ENCODE measurements at places on chromosomes 11 and 22.

GRCh38 chr22:44901301-44901700 is 108.5 kb downstream of the PHF21B start:
- DNase-seq: no peak

DNA sequence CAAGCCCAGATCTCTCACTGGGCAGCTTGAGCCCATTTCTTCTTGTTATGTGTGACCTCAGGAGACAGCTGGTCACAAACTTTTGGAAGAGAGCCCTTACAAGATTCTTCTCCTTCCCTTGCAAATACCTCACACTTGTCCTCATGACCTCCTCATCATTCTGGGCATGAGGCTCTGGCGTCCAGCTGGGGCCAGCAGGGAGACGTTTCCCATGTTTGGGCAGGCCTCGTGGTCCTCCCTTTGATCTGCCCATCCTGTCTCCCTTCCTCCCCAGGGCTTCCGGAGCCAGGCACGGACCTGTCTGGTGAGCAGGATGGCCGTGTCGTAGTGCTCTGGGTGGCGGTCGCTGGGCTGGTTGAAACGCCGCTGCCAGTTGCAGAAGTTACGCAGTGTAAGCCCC is 9.7 kb downstream of the ADAMTS8 start:
- no peak for DNase-seq

DNA sequence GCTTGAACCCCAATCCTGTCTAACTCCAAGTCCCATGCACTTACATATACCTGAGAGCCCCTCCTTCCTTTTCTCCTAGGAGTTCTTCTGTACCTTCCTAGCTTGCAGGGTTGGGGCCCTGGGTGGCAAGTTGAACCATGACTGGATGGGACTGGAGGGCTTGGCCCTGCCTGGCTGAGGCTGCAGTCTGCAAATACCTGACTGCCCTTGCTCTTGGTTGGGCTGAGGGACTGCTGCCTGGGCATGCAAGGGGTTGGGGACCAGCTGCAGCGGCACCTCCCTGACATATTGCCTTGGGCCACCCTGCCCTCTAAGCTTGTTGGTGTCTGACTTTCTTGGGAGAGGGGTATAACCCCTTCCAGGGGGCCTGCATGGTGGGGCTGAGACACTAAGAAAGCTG is 9.8 kb upstream of the SLC39A13 start:
- DNase-seq: no peak

DNA sequence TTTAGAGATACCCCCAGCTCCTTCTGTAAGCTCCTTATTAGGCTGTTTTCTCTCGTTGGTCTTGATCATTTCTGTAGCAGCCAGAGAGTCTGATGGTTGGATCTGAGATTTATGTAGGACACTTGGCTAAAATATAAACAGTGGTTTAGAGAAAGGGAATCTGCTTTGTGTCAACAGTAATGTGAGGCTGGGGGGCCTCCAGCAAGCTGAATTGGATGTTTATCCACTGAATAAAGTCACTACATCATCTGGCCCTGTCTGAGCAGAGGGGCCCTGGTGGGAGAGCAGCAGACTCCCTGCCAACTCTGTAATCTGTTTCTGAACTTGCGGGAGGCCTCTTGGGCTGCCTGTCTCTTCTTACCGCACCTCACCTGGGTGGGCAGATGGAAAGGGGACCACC is 328.5 kb upstream of the PLET1 start:
- no peak for DNase-seq

- no peak for DNase-seq
Observed at GRCh38 chr11:86571273-86571948, 101.0 kb downstream of the ME3 start.

- no peak for DNase-seq
Observed at GRCh38 chr11:103147627-103148026, 38.4 kb downstream of the DYNC2H1 start.

DNA sequence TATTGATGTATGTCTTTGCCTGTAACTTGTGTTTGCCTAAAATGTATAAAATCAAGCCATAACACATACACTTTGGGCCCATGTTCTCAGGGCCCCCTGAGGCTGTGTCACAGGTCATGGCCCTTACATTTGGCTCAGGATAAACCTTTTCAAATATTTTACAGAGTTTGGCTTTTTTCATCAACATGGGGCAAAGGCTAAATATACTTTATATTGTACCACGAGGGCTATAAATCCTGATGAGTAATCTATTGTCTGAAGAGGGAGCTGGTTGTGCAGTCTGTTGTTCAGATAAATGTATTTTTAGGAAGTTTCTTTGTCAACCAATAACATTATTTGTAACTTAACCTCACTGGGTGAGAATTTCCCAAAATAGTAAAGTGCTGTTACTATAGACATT is 404.6 kb upstream of the DDI1 start:
- no peak for DNase-seq

DNA sequence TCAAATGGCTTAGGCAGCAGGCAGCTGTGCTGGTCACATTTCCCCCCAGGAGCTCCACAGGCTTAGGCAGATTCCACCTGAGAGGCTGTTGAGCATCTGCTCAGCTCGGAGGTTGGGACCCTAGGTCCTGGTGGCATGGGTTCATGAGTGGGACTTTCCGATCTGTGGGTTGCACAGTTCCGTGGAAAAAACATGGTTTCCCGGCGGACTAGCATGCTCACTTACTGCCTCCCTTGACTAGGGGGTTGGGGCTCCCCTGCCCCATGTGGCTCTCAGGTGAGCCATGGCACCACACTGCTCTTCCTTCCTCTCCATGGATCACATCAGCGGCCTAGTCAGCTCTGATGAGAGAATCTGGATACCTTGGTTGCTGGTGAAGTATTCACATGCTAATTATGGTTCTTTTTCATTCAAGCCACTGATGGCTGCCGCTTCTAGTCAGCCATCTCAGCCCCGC is 685.1 kb downstream of the METTL15 start:
- no peak for DNase-seq

GRCh38 chr22:41034706-41035105 is 57.7 kb upstream of the EP300 start:
- DNase-seq: no peak

- DNase-seq: no peak
Observed at GRCh38 chr11:63459586-63459985, 31.4 kb downstream of the PLAAT5 start.

GRCh38 chr11:69931994-69932910 is 113.0 kb upstream of the FGF3 start:
- no peak for DNase-seq

DNA sequence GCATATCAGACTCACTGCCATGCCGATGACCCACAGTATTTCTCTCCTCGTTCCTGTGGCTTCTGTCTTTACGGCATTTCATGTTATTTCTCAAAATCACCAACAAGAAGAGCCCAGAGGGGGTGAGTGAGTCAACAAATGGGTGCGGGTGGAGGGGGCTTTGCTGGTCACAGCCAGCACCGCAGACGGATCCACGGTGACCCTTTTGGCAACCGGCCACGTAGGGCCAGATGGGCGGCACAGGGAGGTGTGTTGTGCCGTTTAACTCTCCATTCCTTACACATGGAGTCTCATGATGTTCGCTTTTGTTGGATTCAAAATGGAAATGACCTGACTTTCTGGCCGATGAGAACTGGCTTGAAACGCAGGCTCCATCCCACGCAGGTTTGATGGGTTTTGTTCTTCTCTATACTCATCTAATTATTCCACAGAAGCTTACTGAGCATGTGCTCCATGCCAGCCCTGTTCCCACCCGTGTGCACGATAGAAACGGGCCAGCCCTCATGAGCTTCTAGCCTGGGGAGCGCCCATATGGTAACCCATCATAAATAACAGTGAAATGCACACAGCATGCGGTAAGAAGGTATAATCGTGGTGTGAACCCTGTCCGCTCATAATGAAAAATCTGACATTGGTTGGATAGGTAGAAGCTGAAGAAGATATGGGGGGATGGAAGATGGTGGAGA is 319.9 kb downstream of the BRD1 start:
- no peak for DNase-seq

GRCh38 chr22:50524676-50525103 is 708 bp downstream of the SCO2 start:
- DNase-seq: no peak

- DNase-seq: no peak
Observed at GRCh38 chr11:118238929-118239328, 13.2 kb downstream of the MPZL3 start.

- peak; percentile 35 for DNase-seq
Observed at GRCh38 chr11:123062892-123063825, 1.2 kb upstream of the HSPA8 start.

GRCh38 chr11:57324154-57324885 is 432 bp downstream of the TNKS1BP1 start:
- peak; percentile 17 for DNase-seq

DNA sequence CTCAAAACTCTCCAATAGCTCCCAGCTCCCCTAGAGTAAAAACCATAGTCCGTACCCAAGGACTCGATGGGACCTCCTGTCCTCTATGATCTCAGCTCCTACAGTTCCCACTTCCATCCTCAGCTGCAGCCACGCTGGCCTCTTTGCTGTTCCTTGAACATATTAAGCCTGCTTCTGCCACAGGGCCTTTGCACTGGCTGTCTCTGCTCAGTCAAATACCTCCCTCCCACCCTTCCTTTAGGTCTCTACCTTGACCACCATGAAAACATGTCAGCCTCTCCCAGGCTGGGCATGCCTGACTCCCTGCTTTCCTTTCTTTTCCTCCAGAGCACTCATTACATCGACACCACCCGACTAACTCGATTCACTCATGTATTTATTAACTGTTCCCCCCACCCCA is 24.5 kb downstream of the TMEM184B start:
- DNase-seq: no peak

DNA sequence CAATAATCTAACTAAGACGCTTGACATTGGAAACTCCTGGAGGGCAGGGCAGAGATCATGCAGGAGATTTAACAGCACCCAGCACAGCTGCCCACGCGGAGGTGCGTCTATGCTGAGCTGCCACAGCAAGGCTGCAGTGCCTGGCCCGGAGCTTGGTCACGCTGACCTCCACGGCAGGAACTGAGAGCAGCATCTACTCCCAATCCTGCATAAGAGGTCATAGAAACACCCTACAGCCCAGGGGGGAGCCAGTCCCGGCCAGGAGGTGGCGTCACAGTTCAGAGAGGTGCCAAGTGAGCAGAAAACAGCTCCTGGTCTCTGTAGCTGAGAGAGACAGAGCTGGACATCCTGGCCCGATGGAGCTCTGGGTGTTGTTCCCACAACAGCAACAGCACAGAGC is 121.1 kb upstream of the TMEM45B start:
- DNase-seq: no peak

DNA sequence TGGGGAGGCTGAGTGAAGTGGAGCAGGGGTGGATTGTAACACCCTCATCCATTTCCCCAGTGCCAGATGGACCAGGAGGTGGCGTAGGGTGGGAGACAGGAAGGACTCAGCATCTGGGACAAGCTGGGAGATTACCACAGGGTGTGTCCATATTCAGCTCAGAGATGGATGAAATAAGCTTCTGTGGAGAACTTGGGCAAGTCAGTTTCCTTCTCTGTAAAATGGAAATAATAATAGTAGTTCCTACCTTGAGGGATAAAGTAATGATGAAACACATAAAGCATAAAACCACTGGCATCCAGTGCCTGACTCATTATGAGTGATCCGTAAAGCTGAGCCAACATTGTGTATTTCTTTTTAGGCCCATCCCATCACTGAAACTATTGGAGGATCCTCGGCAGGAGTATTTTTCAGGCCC is 607 bp upstream of the ROBO4 start:
- DNase-seq: no peak

- DNase-seq: no peak
Observed at GRCh38 chr11:19938169-19938856, 222.0 kb downstream of the DBX1 start.

DNA sequence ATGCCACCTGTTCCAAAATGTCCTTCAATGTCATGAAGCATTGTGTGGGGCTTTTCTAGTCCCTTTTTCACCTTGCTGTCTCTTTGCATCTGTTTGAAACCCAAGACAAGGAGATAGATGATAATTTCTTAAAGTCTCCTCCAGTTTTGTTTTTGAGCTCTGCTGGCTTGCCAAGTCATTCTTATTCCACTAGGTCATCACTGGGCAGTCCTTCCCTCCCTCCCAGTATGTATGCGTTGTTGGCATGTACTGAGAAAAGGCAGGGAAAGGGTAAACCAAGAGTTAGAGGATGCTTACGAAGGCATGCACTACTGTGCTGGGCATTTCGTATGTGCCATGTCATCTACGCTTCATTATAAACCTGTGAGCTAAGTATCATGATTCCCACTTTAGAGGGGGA is 78.6 kb downstream of the PARVA start:
- no peak for DNase-seq

DNA sequence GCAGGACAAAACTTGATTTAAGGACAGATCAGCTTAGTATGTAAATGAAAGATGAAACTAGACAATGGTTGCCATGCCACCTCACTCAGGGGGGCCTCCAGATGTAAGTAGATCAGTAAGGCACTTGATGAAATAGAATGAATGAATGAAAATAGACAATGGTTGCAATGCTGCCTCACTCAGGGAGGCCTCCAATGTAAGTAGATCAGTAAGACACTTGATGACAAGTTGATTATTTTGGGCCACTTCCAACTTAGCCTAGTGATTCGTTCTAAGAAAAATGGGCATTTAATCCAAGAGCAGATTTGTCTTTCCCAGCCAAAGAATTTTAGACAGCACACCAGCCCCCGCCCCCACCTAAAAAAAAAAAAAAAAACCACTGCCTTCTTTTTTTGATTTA is 19.2 kb upstream of the SLC5A12 start:
- no peak for DNase-seq

DNA sequence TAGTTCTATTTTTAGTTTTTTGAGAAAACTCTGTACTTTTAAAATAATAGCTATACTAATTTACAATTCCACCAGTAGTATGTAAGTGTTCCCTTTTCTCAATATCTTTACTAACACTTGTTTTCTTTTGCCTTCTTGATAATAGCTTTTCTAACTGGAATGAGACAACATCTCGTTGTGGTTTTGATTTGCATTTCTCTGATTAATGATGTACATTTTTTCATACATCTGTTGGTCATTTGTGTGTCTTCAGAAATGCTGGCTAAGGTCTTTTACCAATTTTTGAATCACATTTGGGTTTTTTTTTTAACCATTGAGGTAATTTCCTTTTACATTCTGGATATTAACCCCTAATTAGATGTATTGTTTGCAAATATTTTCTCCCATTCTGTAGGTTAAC is 258.9 kb downstream of the DYNC2H1 start:
- no peak for DNase-seq

DNA sequence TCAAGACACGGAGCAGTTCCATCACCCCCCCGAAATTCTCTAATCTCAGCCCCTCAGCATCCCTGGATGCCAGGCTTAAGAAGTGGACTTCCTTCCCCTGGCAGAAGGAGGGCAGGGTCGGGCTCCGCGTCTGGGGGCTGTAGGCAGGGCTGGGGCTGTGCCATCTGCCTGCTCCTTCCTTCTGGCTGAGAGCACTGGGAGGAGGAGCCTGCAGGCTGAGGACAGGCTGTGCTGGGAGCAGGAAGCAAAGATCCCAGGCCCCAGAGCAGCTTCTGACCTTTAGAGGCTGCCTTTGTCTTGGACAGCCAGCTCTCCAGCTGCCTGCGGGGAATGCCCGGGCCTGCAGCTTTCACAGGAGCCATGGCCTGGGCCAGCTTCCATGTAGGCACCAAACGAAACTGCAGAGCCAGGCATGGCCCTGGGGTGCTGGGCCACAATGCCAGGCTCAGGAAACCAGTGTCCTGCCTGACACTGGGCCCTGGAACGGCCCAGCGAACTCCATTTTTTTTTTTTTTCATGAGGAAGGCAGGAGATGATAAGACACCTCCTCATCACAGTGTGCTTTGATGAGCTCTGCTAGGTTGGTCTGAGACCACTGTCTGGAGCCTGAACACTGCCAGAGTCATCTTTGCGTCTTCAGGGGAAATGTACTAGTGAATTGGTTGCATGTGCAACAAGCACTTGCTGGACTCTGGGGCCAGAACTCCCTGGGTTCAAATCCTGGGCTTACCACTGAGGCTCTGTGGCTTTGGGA is 67.9 kb downstream of the MCM5 start:
- DNase-seq: no peak

Data from activated T-cell treated with anti-CD3 and anti-CD28 coated beads for 1 hour (primary cell).